ENCODE measurements at places on chromosomes 5 and 9. TPM values are rescaled to one million over a fixed set of nuclear protein-coding genes. Genes with fewer than 3 reads are reported as not detected.

The ZFP2 gene
- total RNA-seq, result 0.33 TPM

The ACSL6 gene
- 0.86 TPM for total RNA-seq

The HAVCR1 gene
- total RNA-seq, result 6.0 TPM

The SNCAIP gene
- total RNA-seq, result not detected

The ARID3C gene
- not detected for total RNA-seq

DNA sequence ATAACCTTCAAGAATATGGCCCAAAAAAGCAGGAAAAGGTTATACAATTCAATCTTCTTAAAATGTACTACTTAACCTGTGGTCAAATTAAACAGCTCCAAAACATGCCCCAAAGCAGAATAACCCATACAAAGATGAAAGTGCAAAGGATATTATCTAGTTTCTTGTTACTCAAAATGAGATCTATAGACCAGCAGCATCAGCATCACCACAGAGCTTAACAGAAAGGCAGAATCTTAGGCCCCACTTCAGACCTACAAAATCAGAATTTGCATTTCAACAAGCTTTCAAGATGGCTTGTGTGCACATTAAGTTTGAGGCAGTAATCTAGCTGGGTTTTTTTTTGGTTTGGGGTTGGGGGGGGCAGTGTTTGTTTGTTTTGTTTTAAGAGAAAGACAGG lies 54.0 kb downstream of the SCAI start:
- no peak for DNase-seq

DNA sequence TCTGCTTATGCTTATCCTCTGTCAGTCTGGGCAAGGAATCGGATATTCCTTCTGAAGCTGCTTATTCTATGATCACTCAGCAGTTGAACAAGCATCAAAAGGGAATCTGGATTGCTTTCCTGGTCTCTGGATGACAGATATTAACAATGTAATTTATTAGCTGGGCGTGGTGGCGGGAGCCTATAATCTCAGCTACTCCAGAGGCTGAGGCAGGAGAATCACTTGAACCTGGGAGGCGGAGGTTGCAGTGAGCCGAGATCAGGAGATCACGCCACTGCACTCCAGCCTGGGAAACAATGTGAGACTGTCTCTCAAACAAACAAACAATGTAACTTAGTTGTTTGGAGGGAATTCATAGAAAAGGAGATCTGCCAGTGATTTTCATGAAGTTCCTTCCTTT lies 45.4 kb downstream of the DMRT1 start:
- DNase-seq, result no peak

DNA sequence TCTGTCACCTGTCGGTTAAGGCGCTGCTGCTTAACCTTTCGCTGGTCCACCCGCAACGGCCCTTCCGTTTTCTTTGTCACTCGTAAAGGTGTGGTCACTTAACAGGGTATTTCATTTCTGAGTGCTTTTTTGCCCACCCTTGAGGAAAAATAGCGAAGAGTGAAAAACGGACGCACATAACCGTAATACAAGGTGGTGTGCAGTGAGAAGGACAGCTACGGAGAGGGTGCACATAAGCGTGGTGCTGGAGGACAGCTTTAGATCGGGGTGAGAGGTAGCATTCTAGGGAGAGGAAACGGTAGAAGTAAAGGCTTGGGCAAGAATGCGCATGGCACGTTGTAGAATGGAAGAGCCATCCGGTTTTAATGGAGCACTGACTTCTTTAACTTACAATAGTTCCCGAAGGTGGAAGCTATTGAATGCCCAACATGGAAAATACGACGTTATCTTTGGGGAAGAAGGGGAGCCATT lies 761 bp downstream of the CCT5 start:
- DNase-seq, result no peak

GRCh38 chr9:4235871-4236804 lies 63.7 kb downstream of the GLIS3 start:
- peak; percentile 39 for DNase-seq

DNA sequence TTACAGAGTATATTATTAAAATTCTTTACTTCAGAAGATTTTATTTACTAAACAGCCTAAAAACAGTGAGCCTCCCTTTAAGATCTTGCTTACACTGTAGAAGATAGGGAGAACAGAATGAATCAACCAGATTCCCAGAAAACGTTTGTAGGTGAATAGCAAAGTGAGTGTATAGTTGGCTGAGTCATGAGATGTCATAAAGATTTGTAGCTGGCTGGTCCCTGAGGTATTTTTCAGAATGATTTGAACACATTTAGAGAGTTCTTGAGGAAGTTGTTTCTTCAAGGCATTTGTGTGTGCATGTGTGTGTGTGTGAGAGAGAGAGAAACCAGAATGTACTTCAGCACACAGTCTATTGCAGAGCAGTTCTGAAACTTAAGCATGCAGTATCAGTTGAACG lies 159.4 kb upstream of the PRR16 start:
- no peak for DNase-seq

GRCh38 chr9:131500939-131501541 lies 1.7 kb upstream of the POMT1 start:
- DNase-seq, result no peak

All from Calu3 (cell line).